ENCODE measurements at places on chromosomes 3 and 15.
A peak's percentile ranks its signal among the peaks of the same experiment; 100 is the strongest.

- H3K27ac ChIP-seq, result peak overlapping the region; percentile 47
- DNase-seq, result peak; percentile 29
- no peaks in the 10 kb centered on the region for H3K36me3 ChIP-seq
These were observed 10.2 kb upstream of the KCNMB3 start for GRCh38 chr3:179260949-179261765.

GRCh38 chr3:191961529-191961928 is 500.6 kb downstream of the PYDC2 start:
- H3K4me3 ChIP-seq, result no peak overlapping the region
- H3K27ac ChIP-seq, result no peak overlapping the region
- no peaks in the 10 kb centered on the region for H3K36me3 ChIP-seq

DNA sequence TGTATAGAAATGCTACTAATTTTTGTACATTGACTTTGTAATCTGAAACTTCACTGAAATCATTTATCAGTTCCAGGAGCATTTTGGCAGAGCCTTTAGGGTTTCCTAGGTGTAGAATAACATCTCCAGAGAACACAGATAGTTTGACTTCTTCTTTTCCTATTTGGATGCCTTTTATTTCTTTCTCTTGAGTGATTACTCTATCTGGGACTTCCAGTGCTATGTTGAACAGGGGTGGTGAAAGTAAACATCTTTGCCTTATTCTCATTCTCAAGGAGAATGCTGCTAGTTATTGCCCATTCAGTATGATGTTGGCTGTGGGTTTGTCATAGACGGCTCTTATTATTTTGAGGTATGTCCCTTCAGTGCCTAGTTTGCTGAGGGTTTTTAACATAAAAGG is 697.9 kb upstream of the ROBO1 start:
- no peaks in the 10 kb centered on the region for H3K36me3 ChIP-seq
- H3K27me3 ChIP-seq, result no peaks in the 10 kb centered on the region
- H3K4me1 ChIP-seq, result no peaks in the 10 kb centered on the region
- no peak overlapping the region for H3K27ac ChIP-seq

DNA sequence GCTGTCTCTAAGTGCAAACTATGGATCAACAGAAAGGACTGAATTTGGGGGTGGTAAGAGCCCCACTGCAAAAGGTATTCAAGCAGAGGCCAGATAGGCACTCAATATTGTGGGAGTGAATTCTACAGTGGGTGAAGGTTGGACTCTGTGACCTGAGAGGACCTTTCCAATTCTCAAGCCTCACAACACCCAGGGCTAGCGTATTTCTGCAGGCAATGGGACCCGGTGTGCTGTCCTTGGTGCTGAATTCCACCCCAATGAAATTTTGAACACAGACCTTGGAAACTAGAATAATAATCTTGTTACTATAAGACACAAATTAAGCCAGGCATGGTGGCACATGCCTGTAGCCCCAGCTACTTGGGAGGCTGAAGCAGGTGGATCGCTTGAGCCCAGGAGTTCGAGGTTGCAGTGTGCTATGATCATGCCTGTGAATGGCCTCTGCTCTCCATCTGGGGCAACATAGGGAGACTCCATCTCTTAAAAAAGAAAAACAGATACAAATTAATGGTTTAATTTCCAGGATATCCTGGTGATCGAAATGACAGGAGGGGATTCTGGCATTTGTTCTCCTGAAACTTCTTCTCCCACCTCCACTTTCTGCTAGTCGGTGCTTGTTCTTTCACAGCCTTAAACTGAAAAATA is 135.4 kb downstream of the RAB11A start:
- no peak for DNase-seq
- H3K27ac ChIP-seq, result no peak overlapping the region
- H3K36me3 ChIP-seq, result no peaks in the 10 kb centered on the region
- peaks cover 2% of the 10 kb centered on the region for H3K27me3 ChIP-seq
- peaks cover 18% of the 10 kb centered on the region for H3K4me1 ChIP-seq
- H3K4me3 ChIP-seq, result no peak overlapping the region

- H3K4me1 ChIP-seq, result no peaks in the 10 kb centered on the region
- H3K27me3 ChIP-seq, result no peaks in the 10 kb centered on the region
These were observed 68.7 kb upstream of the KCNAB1 start for GRCh38 chr3:156051651-156052050.

- no peaks in the 10 kb centered on the region for H3K4me1 ChIP-seq
- DNase-seq, result no peak
- no peak overlapping the region for H3K4me3 ChIP-seq
- no peaks in the 10 kb centered on the region for H3K36me3 ChIP-seq
- no peak overlapping the region for H3K27ac ChIP-seq
These were observed 61.2 kb upstream of the PTX3 start for GRCh38 chr3:157375342-157375986.

DNA sequence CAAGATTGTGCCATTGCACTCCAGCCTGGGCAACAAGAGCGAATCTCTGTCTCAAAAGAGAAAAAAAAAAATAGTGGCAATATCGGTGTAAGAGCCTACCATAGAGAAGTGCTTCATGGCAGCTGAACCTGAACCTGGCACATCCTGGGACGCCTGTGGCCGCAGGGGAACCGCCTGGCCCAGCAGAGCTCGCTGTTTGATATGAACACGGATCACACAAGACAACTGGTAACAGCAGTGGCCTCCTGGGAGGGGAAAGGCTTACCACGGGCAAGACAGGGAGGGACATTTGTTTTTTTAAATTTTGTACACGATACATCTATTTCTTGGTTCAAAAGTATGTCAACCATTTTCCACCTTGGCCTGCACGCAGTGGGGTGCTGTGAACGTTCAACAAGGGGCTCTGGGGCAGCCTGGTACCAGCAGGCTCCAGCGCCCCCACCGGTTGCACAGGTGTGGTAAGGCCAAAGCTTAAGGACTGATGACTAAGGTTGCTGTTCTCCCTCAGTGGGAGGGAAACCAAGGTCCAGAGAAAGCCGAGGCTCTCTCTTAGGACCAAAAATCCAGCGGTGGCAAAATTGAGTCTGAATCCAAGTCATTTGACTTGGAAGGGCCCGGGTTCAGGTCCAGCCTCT is 21.7 kb upstream of the EPHB3 start:
- peaks cover 19% of the 10 kb centered on the region for H3K27me3 ChIP-seq
- H3K4me1 ChIP-seq, result peaks cover 9% of the 10 kb centered on the region
- no peak for DNase-seq
- no peak overlapping the region for H3K4me3 ChIP-seq
